ENCODE measurements at places on chromosomes 4 and X.
A peak's percentile ranks its signal among the peaks of the same experiment; 100 is the strongest.

- no peak for DNase-seq
These were observed 2268.1 kb downstream of the PCDH7 start for GRCh38 chr4:32988165-32988811.

DNA sequence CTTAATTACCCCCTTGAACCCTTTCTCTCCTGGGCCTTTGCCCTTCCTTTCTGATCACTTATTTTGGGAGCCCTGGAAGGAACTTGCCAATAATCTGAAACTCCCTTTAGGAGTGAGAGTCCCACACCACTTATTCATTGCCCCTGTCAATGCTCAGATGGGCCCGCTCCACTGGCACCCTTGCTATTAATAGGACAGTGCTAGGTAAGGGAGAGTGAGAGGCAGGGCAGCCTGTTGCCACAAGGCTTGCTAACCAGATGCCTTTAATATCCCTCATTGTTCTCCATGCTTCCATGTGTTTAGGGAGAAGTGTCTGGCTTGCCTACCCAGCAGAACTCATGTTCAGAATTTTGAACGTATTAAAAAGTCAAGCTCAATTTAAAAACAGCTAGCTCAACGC, 1.7 kb upstream of the NHS start:
- no peak for DNase-seq

- DNase-seq: no peak
These were observed 173.1 kb downstream of the STK32B start for GRCh38 chr4:5224340-5224739.

GRCh38 chrX:119654112-119654531, 38.8 kb downstream of the SEPTIN6 start:
- no peak for DNase-seq

DNA sequence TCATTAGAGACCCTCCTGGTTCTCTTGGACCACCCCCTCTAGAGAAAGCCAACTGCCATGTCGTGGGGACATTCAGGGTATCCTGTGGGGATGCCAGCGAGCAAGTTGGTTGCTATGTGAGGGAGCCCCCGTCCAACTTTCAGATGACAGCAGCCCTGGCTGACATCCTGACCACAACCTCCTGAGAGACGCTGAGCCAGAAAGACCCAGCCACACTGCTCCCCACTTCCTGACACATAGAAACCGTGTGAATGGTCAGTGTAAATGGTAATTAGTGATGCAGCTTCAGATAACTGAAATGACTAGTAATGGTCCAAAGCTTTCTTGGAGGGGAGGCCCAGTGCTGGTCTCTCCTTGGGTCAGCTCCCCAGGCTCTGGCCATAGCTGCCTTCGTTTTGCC, 10.8 kb downstream of the CLCN4 start:
- DNase-seq: no peak

DNA sequence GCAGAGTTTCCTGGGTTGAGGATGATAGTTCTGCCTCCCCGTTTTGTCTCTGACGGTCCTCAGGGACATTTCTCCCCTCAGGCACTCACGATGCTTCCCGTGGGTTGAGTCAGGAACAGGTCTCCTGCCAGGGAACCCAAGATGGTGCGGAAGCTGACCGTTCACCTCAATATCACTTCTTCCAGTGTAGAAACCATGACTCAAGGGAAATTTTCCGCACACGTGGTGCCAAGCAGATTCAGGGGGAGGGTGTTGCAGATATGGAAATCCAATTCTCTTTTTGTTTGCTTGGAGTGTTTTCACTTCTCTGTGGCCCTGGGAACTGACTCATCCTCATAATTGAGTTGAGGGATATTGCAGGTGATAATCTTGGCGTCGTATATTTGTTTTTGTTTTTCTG, 46.7 kb downstream of the CXorf49B start:
- DNase-seq: no peak

GRCh38 chr4:69823481-69824186, 36.3 kb downstream of the SULT1E1 start:
- DNase-seq: peak; percentile 49

- DNase-seq: no peak
These were observed 18.0 kb upstream of the METAP1 start for GRCh38 chr4:98977557-98977956.

GRCh38 chr4:5118994-5119835, 67.9 kb downstream of the STK32B start:
- DNase-seq: no peak

DNA sequence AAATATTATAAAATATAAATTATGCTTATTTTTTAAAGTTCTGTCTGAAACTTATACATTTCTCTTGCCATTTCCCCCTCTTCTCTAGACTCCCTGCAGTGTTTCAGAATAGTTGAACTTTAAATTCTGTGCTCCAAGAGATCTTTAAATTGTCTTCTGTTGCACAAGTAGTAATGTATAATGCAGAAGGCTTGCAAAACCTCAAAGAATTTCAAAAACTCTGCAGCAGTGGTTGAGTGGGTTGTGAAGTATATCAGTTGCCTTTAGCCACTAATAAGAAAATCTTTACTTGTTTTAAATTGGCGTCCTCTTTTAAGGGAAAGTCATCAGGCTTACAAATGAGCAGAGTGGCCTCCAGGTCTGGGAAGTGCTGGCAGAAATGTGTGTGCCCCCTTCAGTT, 1153.3 kb upstream of the PABPC4L start:
- DNase-seq: no peak

Data from activated CD8-positive, alpha-beta memory T cell treated with anti-CD3 and anti-CD28 coated beads, Interleukin-2, amount 50 U/mL, for 4 hours (primary cell).